ENCODE measurements at places on chromosomes 3 and 15. TPM values are rescaled to one million over a fixed set of nuclear protein-coding genes. Genes with fewer than 3 reads are reported as not detected.

GRCh38 chr3:179921500-179921899 lies 115.2 kb downstream of the PEX5L start:
- no peak for DNase-seq

GRCh38 chr3:100706365-100706764 lies 2.9 kb upstream of the TFG start:
- no peak for DNase-seq

The RASGRF1 gene
- 4.9 TPM for total RNA-seq

- DNase-seq: no peak
Measured at GRCh38 chr3:65669163-65669875, 369.4 kb downstream of the MAGI1 start.

DNA sequence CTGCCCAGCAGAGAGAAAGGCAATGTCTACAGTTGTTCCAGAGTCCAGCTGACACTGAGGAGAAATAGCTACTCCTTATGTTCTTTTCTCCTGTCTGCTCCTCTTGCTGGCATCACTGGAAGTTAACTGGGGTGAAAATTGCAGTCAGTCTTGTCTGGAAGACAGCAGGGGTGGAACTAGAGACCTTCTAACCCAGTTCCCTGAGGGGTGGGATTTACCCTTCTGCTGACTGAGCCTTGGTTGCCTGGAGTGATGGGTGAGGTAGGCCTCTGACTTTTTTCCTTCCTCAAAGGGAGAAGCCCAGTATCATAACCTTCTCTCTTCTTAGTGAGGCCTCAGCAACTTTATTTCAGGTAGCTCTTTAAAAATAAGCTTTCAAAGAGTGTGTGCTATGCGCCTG lies 16.2 kb downstream of the ZNF609 start:
- no peak for DNase-seq

DNA sequence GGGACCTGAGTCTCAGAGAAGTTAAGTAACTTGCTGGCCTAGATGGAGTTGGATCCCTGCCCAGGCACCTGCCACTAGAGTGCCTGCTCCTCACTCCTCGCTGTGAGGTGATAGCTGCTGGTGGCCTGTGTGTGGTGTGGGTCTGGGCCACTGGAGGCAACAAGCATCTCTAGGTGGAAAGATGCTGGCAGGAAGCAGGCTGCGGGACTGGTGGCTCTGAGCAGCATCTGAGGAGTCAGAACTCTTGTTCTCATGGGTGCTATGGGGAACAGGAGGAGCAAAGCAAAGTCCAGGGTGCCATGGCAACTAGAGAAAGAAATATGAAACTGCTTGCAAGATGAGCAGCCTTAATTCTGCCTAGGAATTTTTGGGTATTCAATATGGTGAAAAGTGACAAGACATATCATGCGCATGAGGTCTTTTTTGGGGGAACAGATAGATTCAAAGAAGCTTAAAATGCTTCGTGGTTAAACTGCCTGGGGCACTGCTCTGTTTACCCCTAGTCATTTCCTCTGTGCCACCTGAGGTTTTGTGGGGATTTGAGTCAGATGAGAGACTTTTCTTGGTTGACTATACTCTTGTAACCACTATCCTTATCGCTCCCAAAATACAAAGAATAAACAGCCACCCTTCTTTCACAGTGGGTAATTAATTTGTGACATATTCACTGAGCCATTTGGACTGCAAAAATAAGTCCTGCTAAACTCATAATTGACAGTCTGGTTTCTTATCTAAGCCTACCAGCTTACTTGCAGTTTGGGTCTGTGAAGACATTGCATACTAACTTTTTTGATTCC lies 50.3 kb downstream of the MED12L start:
- no peak for DNase-seq

DNA sequence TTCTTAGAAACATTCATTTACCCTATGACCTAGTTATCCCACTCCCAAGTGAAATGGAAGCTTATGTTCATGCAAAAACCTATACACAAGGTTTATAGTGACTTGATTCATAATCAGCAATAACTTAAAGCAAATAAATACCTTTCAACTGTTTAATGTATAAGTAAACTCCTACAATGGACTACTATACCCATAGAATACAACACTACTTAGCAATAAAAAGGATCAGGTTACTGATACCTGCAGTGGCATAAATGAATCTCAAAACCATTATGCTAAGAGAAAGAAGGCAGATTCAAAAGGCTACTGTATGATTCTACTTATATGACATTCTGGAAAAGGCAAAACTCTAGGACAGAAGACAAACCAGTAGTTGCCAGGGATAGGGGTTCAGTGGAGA lies 8.3 kb upstream of the POLR2M start:
- no peak for DNase-seq

DNA sequence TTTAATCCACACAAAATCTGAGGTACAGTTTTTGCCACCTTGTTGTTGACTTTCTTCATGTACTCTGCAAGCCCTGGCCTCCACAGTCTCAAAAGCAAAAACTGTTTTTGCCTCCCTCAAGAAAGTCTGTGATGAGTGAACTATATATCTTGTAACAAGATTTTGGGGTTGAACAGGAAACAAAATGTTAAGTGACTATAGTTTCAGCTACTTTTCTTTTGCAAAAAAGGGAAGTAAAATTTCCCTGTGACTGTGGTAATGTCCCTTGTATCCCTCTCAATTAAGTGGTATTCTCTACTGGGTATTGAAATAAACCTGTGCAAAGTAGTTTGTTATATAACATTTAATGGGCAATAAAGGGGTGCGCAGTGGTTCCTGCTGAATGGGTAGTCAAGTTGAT lies 21.3 kb upstream of the SCAANT1 start:
- DNase-seq: no peak

DNA sequence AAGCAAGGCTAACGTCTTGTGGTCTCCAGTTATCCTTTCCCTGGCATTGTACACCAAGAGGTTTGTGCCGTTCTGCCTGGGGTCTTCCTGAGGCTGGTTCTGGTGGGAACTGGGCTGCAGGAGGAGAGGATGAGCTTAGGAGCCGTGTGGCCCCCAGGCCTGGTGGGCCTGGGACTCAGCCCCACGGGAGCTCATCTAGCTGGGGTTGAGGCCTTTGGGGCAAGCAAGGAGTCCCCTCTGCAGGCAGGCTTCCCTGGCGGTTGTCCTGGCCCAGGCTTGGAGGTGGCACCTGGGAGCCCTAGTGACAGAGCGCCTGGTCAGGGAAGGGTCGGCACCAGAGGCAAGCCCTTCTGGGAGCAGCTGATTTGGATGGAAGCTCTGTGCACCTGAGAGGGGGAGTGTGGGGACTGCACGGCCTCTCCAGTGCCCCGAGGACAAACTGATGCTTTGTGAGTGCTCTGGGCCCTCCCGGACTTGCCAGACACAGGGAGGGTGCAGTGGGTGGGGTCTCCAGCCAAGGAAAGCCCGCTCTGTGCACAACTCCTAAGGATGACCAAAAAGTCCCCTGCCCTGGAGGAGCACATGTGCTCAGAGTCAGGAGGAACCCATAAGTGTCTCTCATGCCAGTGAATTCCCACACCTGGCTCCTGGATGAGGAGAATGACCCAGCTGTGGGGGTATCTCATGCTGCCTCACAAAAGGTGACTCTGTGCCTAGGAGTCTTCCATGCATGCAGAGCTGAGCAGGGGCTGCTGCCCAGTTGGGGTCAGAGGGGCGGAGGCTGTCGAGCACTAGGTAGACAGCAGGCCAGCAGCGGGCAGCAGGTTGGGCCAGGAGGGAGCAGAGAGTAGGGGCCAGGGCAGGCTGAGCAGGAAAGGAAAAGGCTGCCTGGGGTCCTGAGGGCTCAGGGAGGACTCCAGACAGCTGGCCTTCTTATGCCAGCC lies 2.7 kb downstream of the PAK6 start:
- no peak for DNase-seq

The POLQ gene
- total RNA-seq: 2.8 TPM

The LHFPL4 gene
- total RNA-seq: 6.1 TPM

The GOLGA8J gene
- 0.40 TPM for total RNA-seq

GRCh38 chr3:155572085-155572484 lies 172.8 kb downstream of the PLCH1 start:
- peak; percentile 13 for DNase-seq

GRCh38 chr3:16319307-16319706 lies 54.3 kb downstream of the OXNAD1 start:
- DNase-seq: no peak

DNA sequence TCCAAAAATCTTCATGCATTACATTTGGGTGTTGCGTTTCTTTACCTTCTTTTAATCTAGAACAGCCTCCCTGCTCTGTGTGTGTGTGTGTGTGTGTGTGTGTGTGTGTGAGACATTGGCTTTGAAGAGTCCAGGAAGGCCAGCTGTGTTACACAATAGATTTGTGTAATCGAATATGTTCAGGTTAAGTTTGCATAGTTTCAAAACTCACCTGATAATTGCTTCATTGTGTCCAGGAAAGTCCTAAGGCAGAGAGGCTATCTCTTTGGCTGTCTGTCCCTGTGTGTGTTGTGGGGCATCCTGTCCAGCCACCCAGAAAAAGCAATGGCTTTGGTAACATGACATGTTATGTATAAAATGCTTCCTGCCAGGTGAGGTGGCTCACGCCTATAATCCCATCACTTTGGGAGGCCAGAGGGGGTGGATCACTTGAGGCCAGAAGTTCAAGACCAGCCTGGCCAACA lies 37.5 kb downstream of the ZNF710 start:
- no peak for DNase-seq

GRCh38 chr3:154227531-154227930 lies 96.8 kb downstream of the DHX36 start:
- DNase-seq: no peak

GRCh38 chr3:149626671-149627070 lies 31.2 kb downstream of the WWTR1 start:
- no peak for DNase-seq

DNA sequence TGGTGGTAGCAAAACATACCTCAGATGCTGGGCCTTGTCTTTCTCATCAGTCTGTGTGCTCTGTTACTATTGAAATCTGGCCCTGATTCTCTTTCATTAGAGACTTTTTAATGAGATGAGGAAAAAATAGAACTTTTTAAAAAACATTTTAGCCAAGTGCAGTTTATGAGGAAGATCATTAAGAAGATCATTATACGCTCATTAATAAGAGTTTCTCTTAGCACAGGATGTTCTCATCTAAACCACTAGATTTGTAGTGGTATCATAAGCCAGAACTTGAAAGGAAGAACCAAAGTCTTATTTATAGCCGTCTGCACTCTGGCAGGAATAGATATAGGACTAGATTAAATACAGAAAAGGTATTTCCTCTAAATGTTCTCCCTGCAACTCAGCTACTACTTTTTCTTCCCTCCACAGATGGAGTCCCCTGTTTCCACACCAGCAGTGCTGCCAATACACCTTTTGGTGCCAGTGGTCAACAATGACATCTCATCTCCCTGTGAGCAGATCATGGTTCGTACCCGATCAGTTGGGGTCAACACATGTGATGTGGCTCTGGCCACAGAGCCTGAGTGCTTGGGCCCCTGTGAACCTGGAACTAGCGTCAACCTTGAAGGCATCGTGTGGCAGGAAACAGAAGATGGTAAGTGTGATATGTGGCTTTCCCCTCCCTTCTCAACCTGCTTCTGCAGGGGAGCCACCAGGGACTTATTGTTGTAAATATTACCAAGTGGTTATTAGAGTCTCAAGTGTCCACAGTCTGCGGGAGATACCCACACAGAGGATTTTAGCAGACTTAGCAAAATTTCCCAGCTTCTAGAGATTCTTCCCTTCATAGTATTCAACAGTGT lies 152.8 kb downstream of the RBPMS2 start:
- DNase-seq: no peak

DNA sequence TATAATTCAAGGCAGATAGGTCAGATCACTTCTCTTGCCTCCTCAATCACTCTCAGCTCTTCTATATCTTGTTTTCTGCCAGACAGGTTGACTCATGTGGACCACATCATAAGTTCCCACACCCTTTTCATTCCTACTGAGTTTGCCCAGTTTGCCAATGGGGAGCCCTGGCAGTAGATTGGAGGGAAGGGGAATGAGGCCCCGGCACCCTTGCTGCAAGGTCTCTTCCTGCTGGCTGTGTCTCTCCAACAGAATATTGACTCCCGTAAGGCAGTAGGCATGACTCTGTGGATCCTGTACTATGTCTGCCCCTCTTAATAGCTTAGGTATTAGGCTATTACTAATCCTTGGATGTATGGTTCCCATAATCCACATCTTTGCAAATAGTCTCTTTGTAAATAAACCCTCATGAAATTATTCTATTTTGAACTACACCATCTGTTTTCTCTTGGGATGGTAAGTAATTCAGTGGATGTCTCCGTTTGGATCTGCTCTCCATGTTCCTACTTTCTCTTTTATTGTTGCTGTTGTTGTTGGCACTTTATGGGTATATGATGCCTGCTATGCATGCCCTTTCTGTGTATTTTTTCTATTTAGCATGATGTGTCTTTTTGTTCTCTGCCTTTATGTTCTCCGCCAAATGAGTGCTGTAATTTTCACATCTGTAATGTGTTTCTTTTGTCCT lies 65.5 kb upstream of the DCBLD2 start:
- no peak for DNase-seq

The CLSTN2 gene
- total RNA-seq: 44.5 TPM

- DNase-seq: no peak
Measured at GRCh38 chr3:164608554-164609276, 469.6 kb downstream of the SI start.

GRCh38 chr15:72845981-72846383 lies 62.4 kb upstream of the ADPGK start:
- no peak for DNase-seq

GRCh38 chr3:15505479-15506165 lies 15.9 kb downstream of the COLQ start:
- DNase-seq: no peak

The FSIP1 gene
- 6.0 TPM for total RNA-seq

GRCh38 chr3:150255413-150255812 lies 152.7 kb upstream of the TSC22D2 start:
- DNase-seq: peak; percentile 84

- no peak for DNase-seq
Measured at GRCh38 chr3:182198345-182198744, 486.6 kb downstream of the SOX2 start.

The OSTN gene
- 0.17 TPM for total RNA-seq

The CDHR4 gene
- 0.10 TPM for total RNA-seq

GRCh38 chr3:136251511-136251910 lies 1.4 kb downstream of the PCCB start:
- no peak for DNase-seq

DNA sequence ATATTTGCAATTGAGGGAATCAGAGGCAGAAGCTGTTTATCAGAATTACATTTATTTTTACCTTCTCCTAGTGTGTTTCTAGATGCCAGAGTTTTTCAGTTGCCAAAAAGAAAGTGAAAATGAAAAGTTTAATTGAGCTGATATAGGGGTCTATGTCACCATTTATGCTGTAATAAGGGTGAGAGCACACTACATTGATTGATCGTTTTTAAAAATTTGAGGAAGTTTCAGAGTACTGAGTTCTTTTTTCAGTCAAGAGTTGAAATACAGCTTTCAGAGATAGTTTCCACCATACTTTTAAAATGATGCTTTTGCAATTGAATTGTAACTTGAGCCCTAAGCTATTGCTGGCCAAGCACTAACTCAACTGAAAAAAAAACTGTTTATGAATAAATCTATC lies 326.9 kb downstream of the UNC13C start:
- DNase-seq: no peak

- DNase-seq: no peak
Measured at GRCh38 chr3:35772381-35773015, 133.2 kb downstream of the ARPP21 start.

The TRH gene
- 61.5 TPM for total RNA-seq

GRCh38 chr3:99761415-99762165 lies 56.1 kb upstream of the CMSS1 start:
- DNase-seq: no peak

The CHRD gene
- 11.4 TPM for total RNA-seq

- DNase-seq: no peak
Measured at GRCh38 chr3:128804017-128804810, 75.2 kb upstream of the ACAD9 start.
